Muscle of leg (tissue), 16 donors: ENCODE measurements at places on chromosomes 11 and 22. TPM values are rescaled to one million over a fixed set of nuclear protein-coding genes. Genes with fewer than 3 reads are reported as not detected.
A peak's percentile ranks its signal among the peaks of the same experiment; 100 is the strongest.

DNA sequence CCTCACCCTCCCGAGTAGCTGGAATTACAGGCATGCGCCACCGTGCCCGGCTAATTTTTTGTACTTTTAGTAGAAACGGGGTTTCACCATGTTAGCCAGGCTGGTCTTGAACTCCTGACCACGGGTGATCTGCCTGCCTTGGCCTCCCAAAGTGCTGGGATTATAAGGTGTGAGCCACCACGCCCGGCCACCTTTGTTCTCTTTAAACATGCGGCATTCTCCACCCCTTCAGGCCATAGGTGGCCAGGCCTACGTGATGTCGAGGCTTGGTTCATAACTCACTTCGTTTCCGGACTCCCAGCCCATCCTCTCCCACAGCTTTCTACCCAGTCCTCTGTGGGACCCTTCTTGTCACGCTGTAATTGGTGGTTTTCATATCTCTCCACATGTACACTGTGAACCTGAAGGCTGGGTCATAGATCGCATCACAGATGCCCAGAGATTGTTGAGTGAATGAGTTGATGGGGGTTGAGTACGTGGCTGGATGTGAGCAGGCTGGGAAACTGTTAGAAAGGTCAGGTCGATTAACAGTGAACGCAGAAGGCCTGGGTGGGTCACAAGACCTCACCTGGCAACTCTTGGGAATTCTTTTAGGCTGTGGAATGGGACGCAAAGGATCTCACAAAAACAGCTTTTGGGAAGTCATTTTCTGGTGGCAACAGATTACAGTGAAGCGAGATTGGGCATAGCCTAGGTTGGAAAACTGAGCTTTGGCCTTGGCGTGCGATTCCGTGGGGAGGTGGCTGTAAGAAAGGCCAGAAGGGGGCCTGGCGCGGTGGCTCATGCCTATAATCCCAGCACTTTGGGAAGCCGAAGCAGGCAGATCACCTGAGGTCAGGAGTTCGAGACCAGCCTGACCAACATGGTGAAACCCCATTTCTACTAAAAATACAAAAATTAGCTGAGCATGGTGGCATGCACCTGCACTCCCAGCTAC, 44.5 kb downstream of the ST14 start:
- DNase-seq: no peak

Gene ST14
- 0.35 TPM for total RNA-seq

Gene LINC01488
- 0.04 TPM for total RNA-seq

GRCh38 chr11:11400635-11401232, 47.7 kb upstream of the CSNK2A3 start:
- DNase-seq: no peak

GRCh38 chr11:84140386-84141169, 854.4 kb upstream of the CCDC90B start:
- peak; percentile 66 for DNase-seq

DNA sequence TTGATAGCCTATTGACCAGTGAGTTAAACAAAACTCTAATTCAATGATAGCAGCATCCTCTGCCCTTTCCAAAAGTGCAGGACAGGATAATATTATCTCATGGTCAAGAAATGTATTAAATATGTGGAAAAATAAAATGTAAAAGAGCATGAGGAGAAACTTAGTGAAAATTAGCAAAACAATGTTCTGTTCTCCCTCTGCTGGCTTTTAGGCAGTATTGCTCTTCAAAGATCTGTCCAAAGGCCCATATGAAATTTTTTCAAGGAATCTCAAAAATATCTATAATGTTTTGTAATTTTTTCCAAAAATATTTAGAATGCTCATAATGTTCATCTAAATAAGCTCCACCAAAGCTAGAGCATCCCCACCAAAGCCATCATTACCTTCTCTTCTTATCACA, 8.3 kb upstream of the ARL14EP start:
- peak; percentile 14 for DNase-seq

Gene RIN1
- total RNA-seq: 6.0 TPM

DNA sequence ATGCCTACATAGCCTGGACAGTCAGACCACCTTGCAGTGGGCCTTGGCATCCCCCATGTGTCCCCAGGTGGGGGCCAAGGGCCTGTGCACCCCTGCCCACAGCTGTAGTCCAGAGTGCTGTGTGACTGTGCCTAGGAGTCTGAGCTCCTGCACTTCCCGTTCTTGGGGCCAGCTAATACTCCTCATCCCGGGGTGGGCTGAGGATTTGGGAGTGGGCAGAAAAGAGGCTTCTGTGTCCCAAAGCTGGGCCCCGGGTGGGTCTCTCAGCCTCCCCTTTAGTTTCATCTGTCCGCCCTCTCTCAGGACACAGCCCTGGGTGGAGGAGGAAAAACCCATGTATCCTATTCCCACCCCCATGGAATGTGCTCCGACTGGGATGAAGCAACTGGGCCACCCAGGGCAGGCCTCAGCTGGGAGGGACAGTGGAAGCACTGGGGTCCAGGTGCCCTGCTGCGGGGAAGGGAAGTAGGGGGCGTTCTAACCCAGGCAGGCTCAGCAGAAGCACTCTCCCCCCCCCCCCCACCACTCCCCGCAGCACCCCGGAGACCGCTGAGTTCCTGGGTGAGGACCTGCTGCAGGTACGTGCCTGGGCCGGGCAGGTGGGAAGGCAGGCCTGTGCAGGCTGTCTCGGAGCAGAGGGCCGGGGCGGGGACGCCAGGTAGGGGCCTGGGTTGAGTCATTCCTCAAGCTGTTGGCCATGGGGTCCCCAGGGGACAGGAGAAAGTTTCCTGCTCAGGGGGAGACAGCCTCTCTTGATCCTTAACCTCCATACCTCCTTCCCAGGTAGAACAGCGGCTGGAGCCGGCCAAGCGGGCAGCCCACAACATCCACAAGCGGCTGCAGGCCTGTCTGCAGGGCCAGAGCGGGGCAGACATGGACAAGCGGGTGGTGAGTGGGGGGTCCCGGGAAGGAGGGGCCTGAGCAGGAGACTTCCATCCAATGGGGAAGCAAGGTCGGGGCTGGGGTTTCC, 1.4 kb downstream of the SH3BP1 start:
- peak; percentile 16 for DNase-seq

- DNase-seq: no peak
Measured at GRCh38 chr11:111542606-111543275, 2.2 kb downstream of the LAYN start.

GRCh38 chr22:32737811-32738497, 63.6 kb upstream of the TIMP3 start:
- no peak for DNase-seq

Gene C22orf31
- total RNA-seq: 2.1 TPM

DNA sequence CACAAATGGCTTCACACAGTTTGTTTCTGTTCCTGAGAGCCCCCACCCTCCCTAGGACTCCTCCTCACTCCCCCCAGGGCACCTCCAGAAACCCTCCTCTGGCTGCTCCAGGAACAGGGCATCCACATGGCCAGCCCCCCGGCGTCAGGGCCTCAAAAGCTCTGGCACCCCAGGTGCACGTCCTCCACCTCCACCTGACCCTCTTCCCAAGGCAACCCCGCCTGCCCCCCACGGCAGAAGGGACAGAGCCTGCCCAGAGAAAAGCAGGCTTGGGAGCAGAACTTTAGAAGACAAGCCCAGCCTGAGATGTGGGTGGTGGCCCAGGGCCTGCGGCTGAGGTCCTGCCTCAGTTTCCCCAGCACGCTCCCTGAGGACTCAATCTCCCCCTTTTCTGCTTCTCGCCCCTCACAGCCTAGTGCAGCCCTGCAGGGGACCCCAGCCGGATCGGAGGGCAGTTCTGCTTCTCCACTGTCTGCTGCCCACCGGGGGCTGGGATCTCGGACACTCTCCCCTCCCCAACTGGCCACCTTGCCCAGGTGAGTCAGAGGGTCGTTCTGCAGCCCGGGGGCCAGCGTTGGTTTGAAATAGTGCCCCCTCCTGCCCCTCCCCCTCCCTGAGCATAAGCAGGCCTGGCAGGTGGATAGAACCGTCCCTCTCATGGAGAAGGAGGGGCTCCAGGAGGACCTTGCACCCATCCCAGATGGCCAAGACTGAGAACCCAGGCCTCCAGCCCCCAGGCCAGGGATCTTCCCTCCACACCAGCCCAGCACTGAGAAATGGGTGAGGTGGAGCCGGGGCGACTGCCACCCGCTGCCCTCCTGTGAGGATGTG, 2.4 kb upstream of the TRABD start:
- DNase-seq: no peak

DNA sequence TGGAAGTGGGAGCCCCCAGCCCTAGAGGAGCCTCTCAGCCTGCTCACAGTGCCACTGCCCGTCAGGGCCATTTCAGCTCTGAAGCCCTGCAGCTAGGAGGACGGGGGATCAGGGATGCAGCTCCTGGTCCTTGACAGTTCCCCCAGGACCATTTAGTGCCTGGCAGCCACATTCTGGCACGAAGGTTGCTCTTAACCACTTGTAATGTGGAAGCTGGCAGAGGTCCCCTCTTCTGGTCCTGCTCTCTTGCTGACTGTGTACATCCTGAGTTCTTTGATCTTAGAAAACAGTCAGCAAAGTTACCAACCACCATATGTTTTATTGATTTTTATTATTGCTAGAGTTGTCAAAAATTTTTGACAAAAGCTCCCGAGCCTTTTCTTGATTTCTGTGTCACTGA, 44.2 kb downstream of the CABIN1 start:
- no peak for DNase-seq

GRCh38 chr22:44848791-44849420, 96.5 kb downstream of the ARHGAP8 start:
- DNase-seq: no peak

- peak; percentile 69 for DNase-seq
Measured at GRCh38 chr22:23504516-23504915, 75.6 kb downstream of the IGLL1 start.

DNA sequence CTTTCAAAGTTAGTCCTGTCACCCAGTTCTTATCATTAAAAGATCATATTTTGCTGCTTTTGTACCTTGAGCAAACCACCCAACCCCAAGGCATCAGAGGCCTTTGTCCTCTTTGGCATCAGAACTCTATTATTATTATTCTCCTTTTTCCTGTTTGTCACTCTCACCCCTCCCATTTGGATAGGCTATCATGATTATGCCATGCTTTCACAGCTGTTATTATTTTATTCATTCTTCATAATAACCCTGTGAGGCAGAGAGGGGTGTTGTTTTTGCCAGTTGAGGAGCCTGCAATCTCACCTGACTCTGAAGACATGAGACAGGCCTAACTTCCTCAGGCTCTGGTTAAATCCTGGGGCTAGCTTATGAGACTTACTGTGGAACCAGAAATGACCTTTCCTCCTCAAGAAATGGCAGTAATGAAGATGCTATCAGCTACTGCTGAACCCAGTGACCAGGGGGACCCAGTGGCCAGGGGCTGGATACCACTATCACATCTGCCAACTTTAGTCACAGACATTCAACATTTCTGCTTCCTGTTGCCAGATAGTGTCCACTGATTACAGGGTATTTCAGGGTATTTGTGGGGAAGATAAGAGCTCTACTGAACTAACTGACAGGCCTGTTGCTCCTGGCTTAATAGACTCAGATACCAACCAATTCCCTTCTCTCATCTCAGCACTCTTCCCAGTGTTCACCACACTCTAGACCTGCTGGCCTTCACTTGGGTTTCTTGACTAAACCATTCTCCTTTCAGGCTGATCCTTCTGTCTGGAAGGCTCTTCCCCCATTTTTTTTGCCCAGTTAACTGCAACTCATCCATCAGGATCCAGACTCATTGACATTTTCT, 11.8 kb upstream of the SWAP70 start:
- DNase-seq: no peak

Gene VSIG10L2
- total RNA-seq: 0.27 TPM

Gene C11orf21
- 2.3 TPM for total RNA-seq

DNA sequence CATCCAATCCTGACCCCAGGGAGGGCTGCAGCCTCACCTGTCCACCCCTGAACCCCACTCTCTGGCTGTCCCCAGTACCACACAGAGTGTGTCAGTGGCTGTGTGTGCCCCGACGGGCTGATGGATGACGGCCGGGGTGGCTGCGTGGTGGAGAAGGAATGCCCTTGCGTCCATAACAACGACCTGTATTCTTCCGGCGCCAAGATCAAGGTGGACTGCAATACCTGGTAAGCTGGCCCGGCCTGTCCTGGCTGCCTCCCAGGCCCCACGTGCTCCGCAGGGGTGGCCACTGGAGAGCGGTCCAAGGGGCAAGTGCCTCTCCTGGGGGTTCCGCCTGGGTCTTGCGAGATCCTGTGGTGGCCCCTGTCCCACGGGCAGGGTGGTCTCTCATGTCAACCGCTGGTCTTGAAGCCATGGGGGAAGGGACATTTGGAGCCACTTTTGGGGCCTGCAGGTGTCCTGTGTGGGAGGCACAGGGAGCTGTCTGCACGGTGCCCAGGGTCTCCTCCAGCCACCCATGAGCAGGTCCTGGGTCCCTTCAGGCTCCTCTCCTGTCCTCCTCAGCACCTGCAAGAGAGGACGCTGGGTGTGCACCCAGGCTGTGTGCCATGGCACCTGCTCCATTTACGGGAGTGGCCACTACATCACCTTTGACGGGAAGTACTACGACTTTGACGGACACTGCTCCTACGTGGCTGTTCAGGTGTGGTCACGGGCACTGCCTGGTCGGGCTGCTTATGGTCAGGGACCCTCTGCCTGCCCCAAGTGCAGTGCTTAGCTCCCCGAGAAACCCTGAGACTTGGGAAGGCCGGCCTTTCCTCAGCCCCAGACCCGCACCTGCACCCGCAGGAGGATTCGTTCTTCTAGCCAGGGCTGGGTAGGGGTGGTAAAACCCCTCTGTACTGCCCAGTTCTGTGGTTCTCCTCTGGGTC, 11.8 kb downstream of the MUC2 start:
- DNase-seq: no peak

- no peak for DNase-seq
Measured at GRCh38 chr11:131622193-131622592, 251.8 kb downstream of the NTM start.

DNA sequence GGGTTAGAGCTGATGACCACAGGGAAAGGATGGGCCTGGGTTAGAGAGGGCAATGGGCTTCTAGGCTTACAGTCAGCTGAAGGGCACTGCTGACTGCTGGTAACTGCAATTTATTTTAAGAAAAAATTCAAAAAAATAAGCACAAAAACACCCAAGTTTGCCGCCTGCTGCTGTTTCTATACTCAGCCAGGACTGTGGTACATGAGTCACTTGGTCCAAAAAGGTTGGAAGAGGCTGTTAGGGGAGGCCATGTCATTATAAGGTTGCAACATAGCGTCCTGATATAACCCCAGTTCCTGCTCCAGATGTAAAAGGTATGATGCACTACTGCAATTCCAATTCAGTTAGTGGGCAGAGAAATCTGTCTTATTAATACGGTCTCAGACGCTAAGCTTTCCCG, 98.9 kb downstream of the ETS1 start:
- DNase-seq: no peak

GRCh38 chr11:35548925-35549561, 23.6 kb upstream of the PAMR1 start:
- DNase-seq: no peak
